ENCODE measurements at places on chromosomes 1 and 21. TPM values are rescaled to one million over a fixed set of nuclear protein-coding genes. Genes with fewer than 3 reads are reported as not detected.
A peak's percentile ranks its signal among the peaks of the same experiment; 100 is the strongest.

Gene ZNF281
- total RNA-seq: 47.1 TPM

DNA sequence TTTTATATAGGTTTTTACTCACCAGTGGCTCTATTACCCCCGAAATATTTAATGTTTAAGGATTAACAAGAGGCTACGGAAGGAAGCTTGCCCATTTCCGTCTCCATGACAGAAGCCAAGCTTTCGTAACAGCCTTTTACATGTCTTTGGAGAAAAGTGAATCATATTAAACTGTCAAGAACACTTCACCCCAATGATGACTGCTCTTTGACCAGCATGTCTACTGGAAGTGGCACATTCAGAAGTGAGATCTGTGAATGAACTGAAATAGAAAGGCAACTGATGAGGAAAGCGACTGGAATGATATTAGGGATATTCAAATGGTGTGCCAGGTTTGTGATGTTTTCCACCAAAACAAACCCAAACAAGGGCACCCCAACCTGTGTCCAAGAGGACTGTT is 8.5 kb upstream of the PRDM15 start:
- no peak overlapping the region for H3K27ac ChIP-seq
- no peaks in the 10 kb centered on the region for H3K4me1 ChIP-seq
- no peak for DNase-seq
- no peaks in the 10 kb centered on the region for H3K36me3 ChIP-seq
- no peak overlapping the region for H3K4me3 ChIP-seq

DNA sequence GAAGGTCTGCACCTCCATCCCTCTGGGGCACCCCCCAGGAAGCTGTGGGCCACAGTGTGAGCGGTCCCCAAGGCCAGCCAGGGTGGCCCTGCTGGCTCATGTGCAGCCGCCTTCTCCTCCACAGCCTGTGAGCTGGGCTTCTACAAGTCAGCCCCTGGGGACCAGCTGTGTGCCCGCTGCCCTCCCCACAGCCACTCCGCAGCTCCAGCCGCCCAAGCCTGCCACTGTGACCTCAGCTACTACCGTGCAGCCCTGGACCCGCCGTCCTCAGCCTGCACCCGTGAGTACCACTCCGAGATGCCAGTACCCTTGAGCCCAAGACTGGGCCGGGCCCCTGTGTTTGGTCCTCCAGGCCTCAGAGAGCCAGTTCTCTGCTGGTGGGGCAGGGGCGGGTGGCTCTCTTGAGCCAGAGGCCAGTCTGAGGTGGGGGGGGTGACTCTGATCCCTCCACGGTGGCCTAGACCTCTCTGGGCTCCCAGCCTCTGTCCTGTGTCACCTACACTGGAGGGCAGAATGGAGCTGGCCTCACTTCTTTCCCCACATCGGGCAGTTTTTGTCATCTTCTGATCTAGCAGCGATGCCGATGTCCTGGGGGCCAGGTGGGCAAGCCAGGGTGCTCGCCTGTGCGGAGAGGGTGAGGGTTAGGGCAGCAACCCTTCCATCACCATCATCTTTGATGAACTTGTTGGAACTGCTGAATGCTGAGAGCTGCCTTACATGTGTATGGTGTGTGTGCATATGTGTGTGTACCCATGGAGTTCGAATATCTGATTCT is 23.3 kb downstream of the EPHA8 start:
- H3K4me1 ChIP-seq: no peaks in the 10 kb centered on the region
- no peak for DNase-seq
- H3K27ac ChIP-seq: no peak overlapping the region
- H3K27me3 ChIP-seq: no peaks in the 10 kb centered on the region
- H3K4me3 ChIP-seq: no peak overlapping the region

GRCh38 chr1:39261712-39262221 is 57.3 kb downstream of the MACF1 start:
- peaks cover 18% of the 10 kb centered on the region for H3K4me1 ChIP-seq
- no peaks in the 10 kb centered on the region for H3K27me3 ChIP-seq
- no peaks in the 10 kb centered on the region for H3K36me3 ChIP-seq
- no peak overlapping the region for H3K27ac ChIP-seq
- no peak overlapping the region for H3K4me3 ChIP-seq

GRCh38 chr1:5601516-5601915 is 390.7 kb downstream of the NPHP4 start:
- H3K4me3 ChIP-seq: no peak overlapping the region
- H3K36me3 ChIP-seq: no peaks in the 10 kb centered on the region
- peaks cover 20% of the 10 kb centered on the region for H3K4me1 ChIP-seq

- no peaks in the 10 kb centered on the region for H3K4me1 ChIP-seq
- no peak overlapping the region for H3K27ac ChIP-seq
- no peaks in the 10 kb centered on the region for H3K27me3 ChIP-seq
- no peak overlapping the region for H3K4me3 ChIP-seq
- H3K36me3 ChIP-seq: no peaks in the 10 kb centered on the region
Observed at GRCh38 chr1:27887215-27888021, 15.1 kb downstream of the THEMIS2 start.

DNA sequence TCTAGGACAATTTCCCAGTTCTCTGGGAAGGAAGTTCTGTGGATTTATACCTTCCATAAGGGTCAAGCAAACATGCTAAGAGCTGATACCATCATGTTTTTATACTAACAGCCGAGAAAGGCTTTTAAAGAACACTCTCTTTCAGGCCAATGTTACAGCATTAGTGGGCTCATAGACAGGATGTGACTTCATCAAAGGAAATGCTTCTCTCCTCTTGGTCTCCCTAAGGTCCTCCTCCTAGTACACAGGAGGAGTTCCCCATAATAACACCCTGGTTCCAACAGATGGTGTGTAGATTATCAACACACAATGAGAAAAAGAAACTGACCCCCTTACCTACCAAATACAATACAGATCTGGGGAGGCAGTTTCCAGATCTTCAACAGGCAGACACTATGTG is 26.7 kb upstream of the GLIS1 start:
- H3K27ac ChIP-seq: no peak overlapping the region
- no peak for DNase-seq
- peaks cover 6% of the 10 kb centered on the region for H3K36me3 ChIP-seq

- no peak for DNase-seq
- no peak overlapping the region for H3K27ac ChIP-seq
- H3K4me1 ChIP-seq: peaks cover 18% of the 10 kb centered on the region
Observed at GRCh38 chr1:1895456-1896336, 4.8 kb upstream of the GNB1 start.

DNA sequence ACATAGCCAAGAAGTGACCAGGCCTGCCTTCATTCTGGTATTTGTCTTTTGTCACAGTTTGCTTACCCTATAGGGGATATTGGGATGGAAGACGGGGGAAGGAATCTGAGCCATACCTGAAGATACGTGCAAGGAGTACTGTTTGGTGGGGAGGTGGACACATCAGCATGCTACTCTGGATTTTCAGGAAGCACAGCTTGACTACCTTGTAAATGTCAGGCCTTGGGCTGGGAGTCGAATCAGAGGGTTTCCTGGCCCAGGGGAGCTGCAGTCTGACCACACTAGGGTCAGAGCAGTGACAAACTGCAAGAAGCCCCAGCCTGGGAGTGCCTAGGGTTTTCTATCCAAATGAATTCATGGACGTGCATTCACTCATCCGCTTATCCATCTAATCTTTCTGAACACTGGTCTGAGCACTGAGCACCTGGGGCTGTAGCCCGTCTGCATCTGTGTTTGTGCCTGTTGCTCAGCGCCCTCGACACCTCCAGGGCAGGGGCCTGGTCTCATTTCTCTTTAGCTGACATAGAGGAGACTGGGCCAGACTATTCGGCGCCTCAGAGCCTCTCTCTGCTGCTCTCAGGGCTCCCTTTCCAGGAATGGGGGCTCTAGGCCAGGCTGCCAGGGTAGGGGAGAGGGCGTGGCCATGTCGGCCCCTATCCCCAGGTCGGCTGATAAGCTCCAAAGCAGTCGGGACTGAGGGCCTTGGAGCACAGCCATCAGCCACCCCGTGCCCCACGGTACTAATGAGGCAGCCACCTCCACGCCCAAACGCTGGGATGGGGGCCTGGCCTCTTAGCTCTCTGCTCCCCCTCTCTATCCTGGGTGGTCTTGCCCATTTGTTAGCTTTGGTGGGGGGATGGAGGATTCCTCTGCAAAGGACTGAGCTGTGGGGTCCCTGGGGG is 47.0 kb upstream of the SLC2A1 start:
- peaks cover 51% of the 10 kb centered on the region for H3K4me1 ChIP-seq
- H3K27ac ChIP-seq: peak overlapping the region; percentile 77
- H3K27me3 ChIP-seq: no peaks in the 10 kb centered on the region
- no peak overlapping the region for H3K4me3 ChIP-seq
- peak; percentile 88 for DNase-seq

GRCh38 chr1:240329443-240329842 is 237.8 kb downstream of the FMN2 start:
- no peak overlapping the region for H3K4me3 ChIP-seq
- no peaks in the 10 kb centered on the region for H3K27me3 ChIP-seq
